ENCODE measurements at places on chromosomes 2 and 18. TPM values are rescaled to one million over a fixed set of nuclear protein-coding genes. Genes with fewer than 3 reads are reported as not detected.
A peak's percentile ranks its signal among the peaks of the same experiment; 100 is the strongest.

The PREPL gene
- total RNA-seq: 44.2 TPM

The MBD5 gene
- total RNA-seq: 46.3 TPM

DNA sequence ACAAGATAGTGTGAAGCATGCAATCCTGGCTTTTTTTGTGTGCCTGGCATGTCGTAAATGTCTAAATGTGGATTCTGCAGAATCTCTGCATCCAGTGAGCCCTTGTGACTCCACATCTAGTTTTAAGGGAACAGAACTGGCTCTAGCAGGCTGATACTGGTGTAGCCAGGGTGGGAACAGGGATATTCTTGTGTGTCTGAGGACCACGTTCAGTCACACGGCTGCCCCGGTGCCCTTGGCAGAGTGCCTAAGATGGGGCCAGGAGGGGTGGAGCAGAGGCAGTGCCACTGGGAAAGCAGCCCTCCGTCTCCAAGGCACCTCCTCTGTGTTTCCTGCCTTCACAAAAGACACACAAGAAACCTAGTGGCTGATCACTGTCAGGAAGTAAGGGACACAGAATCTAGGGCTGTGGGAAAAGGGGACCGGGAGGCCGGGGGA, 91.5 kb upstream of the PARD3B start:
- DNase-seq: peak; percentile 67

DNA sequence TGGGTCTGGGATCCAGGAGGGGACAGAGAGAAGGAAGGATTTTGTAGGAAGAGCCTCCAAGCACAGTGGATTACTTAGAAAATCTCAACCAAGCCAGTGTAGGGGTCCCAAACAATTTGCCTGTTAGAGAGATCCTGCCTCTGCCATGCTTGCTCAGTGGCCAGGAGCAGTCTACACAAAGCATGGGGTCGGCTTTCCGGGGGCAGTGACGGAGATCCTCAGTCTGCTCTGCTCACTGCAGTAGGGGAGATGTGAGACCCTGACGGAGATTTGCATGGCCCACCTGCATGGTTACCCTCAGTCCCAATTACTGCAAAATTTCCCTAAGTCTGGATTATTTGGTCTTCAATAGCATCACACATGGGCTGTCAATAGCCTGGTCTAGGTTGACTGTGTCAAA, 385.2 kb downstream of the CMPK2 start:
- no peak for DNase-seq

DNA sequence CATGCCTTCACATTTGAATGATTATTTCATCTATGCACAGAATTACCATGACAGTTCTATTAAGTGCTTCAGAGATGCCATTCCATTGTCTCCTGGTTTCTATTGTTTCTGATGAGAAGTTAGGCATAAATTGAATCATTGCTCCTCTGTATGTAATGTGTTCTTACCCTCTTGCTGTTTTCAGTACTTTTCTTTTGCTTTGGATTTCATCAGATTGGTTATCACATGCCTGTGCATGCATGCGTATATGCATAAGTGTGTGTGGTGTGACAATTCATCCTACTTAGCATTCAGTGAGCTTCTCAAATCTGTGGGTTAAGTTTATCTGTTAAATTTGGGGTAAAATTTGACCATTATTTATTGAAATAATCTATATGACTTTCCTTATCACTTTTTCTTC, 263.3 kb upstream of the RND3 start:
- no peak for DNase-seq

GRCh38 chr2:172120118-172120517, 17.4 kb upstream of the DLX2 start:
- DNase-seq: no peak

- no peak for DNase-seq
Observed at GRCh38 chr2:38274286-38275276, 102.5 kb downstream of the ATL2 start.

The PROM2 gene
- total RNA-seq: 6.0 TPM

GRCh38 chr2:126771501-126772195, 115.7 kb downstream of the GYPC start:
- no peak for DNase-seq

- DNase-seq: no peak
Observed at GRCh38 chr18:36481201-36481657, 183.7 kb downstream of the FHOD3 start.

All from lower lobe of right lung (tissue), 2 donors.